ENCODE measurements at places on chromosomes 3 and 15. TPM values are rescaled to one million over a fixed set of nuclear protein-coding genes. Genes with fewer than 3 reads are reported as not detected.

UNC45A gene
- 51.5 TPM for total RNA-seq

TF gene
- total RNA-seq, result 2.8 TPM

P4HTM gene
- 31.3 TPM for total RNA-seq

SLITRK3 gene
- not detected for total RNA-seq

CYP1A2 gene
- total RNA-seq, result not detected

DUOX2 gene
- total RNA-seq, result not detected

NEDD4 gene
- 9.1 TPM for total RNA-seq

VGLL3 gene
- total RNA-seq, result not detected

RARB gene
- not detected for total RNA-seq

TRAT1 gene
- total RNA-seq, result 2.4 TPM

SERPINI1 gene
- 9.3 TPM for total RNA-seq

LEKR1 gene
- 1.1 TPM for total RNA-seq

NPAP1 gene
- total RNA-seq, result not detected

ARGFX gene
- not detected for total RNA-seq

KNL1 gene
- total RNA-seq, result 2.4 TPM

ROPN1 gene
- total RNA-seq, result not detected

BFSP2 gene
- total RNA-seq, result not detected

LRRC31 gene
- not detected for total RNA-seq

SGO1 gene
- total RNA-seq, result 0.94 TPM

CRABP1 gene
- not detected for total RNA-seq

OXTR gene
- total RNA-seq, result 0.14 TPM

SLC41A3 gene
- total RNA-seq, result 29.6 TPM

RSL24D1 gene
- 102 TPM for total RNA-seq

SERPINI2 gene
- total RNA-seq, result not detected

DUOX1 gene
- total RNA-seq, result not detected

KLHL24 gene
- 189 TPM for total RNA-seq

PHC3 gene
- 121 TPM for total RNA-seq

STRC gene
- total RNA-seq, result 1.2 TPM

TBCCD1 gene
- total RNA-seq, result 20.3 TPM

FGD5 gene
- not detected for total RNA-seq

MST1R gene
- 2.2 TPM for total RNA-seq

NR2E3 gene
- not detected for total RNA-seq

CHAC1 gene
- 1.1 TPM for total RNA-seq

GOLGA8M gene
- total RNA-seq, result 11.7 TPM

TMEM40 gene
- 6.5 TPM for total RNA-seq

PLA2G4F gene
- total RNA-seq, result not detected

ACOX2 gene
- total RNA-seq, result not detected

UBR1 gene
- 70.5 TPM for total RNA-seq

EPHA6 gene
- total RNA-seq, result not detected

ITGB5 gene
- total RNA-seq, result 8.4 TPM

HGD gene
- total RNA-seq, result 2.5 TPM

ALG1L2 gene
- total RNA-seq, result 1.3 TPM

CCR1 gene
- 2.1 TPM for total RNA-seq

ALPK3 gene
- total RNA-seq, result 0.35 TPM

ZNF80 gene
- total RNA-seq, result 0.48 TPM

SIDT1 gene
- 86.9 TPM for total RNA-seq

LMAN1L gene
- total RNA-seq, result 0.72 TPM

UBXN7 gene
- total RNA-seq, result 97.2 TPM

ITIH4 gene
- 32.8 TPM for total RNA-seq

GOLGA8S gene
- total RNA-seq, result 6.0 TPM

CLDN16 gene
- total RNA-seq, result not detected

SMCO1 gene
- not detected for total RNA-seq

NR1I2 gene
- 0.13 TPM for total RNA-seq

DZIP3 gene
- 24.8 TPM for total RNA-seq

XCR1 gene
- not detected for total RNA-seq
